CD4-positive, alpha-beta T cell treated with Interleukin-6 at 100 ng/mL for 8 hours (primary cell): ENCODE measurements at places on chromosomes 1 and 21.

GRCh38 chr1:177021687-177022086, 142.8 kb downstream of the ASTN1 start:
- no peak for DNase-seq

DNA sequence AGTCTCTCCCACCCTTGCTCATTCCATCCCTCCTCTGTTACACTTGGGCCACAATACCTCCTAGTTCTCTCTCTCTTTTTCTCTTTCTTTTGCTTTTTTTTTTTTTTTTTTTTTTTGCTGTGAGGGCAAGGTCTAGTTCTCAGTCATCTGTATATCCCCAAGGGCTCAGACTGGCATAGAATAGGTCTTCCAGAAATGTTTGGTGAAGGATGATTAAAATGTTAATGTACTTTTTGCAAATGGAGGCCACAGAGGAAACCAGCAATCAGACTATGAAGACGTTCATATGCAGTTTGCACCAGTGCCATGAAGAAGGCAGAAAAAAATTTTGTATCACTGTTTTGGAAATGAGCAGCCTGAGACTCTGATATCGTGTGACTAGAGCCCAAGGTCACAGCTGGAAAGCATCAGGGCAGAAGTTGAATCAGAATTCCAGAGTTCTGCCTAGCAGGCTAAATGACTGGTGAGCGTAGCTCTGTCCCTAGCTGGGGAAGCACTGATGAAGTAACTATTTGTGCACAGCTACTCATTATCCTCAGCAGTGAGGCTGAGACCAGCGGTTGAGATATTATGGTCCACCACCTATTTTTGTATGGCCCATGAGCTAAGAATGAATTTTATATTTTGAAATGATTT, 186.5 kb downstream of the TGFBR3 start:
- DNase-seq, result no peak

- no peak for DNase-seq
Observed at GRCh38 chr1:96366516-96366915, 355.1 kb upstream of the PTBP2 start.

DNA sequence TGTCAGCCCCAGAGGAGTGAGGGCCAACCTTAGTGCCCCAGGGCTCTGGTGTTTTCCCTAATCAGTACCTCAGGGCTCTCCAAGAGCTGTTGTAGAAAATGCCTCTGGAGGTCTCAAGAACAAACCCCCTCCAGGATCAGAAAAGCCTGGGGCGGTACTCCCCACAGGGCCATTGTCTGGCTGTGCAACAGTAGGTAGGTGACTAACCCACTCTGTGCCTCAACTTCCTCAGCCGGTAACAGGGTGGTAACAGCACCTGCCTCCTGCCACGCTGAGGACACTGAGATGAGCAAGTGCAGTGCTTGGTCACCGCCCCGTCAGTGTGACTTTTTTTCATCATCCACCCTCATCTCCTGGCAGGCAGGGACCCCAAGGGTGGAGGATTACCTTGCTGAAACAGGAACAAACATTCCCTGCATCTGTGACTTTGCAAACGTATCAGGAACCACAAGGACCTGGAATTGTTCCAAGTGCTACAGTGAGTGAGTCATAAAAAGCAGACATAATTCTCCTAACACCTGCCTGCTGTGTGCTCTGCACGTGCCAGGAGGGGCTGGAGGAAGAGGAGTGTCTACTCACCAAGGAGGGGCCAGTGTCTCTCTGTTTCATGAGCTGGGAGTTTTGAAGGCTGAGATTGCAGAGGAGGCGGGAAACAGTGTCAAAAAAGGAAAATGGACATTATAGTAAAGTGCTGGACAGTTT, 440.8 kb downstream of the NPHP4 start:
- DNase-seq, result no peak

- DNase-seq, result no peak
Observed at GRCh38 chr1:33169290-33170055, 12.4 kb downstream of the TRIM62 start.

DNA sequence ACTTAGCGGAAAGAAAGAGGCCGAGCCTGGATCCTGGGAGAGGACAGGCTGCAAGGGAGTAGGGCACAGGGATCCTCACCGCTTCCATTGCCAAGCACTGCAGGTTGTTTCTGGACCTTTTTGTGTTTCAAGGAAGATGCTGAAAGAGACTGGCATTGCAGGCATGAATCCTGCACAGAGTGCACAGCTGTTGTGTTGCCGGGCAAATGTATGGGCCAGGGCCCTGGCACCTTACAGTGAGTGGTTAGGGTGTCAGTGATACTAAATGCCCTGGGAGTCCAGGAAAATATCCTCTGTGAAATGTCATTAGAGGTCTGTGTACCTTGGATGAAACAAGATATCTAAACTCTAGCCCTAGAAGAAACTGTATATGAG, 145.5 kb upstream of the FGGY start:
- no peak for DNase-seq
